ENCODE measurements at places on chromosomes 5 and 9. TPM values are rescaled to one million over a fixed set of nuclear protein-coding genes. Genes with fewer than 3 reads are reported as not detected.

DNA sequence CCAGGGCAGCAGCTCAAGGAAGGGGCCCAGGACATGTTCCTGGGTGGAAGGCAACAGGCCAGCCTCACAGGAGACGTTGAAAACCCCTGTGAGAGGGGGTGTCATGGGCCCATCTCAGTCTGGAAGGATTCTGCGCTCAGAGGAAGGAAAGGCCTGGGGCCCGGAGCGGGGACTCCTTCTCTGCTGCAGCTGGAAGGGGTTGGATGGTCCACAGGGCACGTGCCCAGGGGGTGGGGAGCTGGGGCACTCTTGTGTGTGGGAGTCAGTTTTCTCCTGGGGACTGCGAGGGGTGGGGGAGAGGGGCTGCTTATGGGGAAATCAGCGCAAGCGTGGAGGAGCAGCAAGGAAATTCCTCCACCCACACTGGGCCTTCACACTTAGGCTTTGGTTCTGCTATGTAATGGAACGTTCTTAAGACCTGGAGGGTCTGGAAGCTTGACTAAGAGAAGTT, 2.9 kb upstream of the LPCAT1 start:
- no peak for DNase-seq

GRCh38 chr5:129002527-129002842, 37.2 kb downstream of the SLC27A6 start:
- no peak for DNase-seq

- DNase-seq: no peak
Observed at GRCh38 chr5:167701051-167701450, 590.4 kb upstream of the WWC1 start.

The VCAN gene
- 29.2 TPM for total RNA-seq

DNA sequence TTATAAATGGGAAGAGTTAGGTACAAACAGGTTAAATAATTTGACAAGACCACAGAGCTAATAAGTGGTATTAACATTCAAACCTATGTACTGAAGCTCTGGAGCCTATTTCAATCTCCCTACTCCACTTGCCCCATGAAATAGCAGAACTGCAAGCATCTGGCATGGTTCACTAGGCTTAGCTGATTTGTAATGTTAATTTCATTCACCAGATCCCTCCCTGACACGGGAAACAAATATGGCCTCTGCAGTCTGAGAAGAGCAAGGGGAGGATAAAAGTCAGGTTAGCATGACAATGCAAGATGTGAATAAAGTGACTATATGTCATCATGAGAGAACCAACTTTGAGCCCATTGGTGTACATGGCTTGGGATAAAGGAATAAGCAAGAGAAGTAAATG, 428.8 kb downstream of the BRINP1 start:
- DNase-seq: no peak

DNA sequence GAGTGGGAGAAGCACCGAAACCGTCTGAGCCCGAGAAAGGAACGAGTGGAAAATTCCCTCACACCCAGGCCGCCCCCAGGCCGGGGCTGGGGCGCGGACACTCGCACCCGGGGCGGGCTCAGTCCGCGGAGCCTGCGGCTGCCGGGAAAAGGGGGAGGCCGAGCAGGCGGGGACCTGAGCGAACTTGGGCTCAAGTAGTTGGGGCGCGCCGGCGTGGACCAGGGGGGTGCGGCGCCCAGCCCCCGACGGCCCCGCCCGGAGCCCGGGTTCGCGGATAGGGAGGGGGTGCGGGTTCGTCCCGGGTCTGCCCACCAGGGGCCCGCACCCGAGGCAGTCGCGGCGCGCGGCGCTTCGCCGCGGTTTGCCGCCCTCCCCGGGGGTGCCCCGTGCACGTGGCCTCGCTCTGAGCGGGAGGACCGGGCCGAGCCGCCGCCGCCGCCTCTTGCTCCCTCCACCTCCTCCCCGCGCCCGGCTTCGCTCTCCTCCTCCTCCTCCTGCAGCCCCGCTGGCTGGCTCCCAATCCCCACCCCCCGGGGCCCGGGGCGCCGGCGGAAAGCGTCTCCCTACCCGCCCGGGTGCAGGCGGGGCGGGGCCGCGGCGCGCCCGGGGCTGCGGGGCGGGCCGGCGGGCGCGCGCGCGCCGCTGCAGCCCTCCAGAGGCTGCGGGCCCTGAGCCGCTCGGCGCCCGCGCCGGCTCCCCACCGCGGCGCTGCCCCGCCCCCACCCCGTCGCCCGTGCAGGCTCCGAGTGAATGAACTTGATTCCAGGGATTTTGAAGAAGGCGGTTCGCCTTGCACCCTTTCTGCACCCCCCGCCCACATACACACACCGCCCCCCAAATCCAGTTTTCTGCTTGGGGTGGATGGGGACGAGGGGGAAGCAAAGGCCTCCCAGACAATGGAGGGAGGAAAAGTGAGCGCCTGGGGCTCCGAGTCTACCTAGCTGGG, 1.3 kb upstream of the NFIB start:
- peak; percentile 97 for DNase-seq

The SV2C gene
- 30.8 TPM for total RNA-seq

DNA sequence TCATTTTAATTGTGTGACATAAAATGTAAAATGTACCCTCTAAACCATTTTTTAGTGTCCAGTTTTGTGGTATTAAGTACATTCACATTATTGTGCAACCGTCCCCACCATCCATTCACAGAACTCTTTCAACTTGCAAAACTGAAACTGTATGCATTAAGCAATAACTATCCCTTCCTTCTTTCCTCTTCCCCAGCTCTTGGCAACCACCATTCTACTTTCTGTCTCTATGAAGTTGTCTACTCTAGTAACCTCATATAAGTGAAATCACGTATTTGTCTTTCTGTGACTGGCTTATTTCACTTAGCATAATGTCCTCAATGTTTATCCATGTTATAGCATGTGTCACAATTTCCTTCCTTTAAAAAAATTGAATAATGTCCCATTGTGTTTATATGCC, 142.4 kb downstream of the C9orf152 start:
- no peak for DNase-seq

- DNase-seq: no peak
Observed at GRCh38 chr5:638501-639252, 26.5 kb downstream of the CEP72 start.

GRCh38 chr5:84168841-84169240, 215.8 kb downstream of the EDIL3 start:
- no peak for DNase-seq

DNA sequence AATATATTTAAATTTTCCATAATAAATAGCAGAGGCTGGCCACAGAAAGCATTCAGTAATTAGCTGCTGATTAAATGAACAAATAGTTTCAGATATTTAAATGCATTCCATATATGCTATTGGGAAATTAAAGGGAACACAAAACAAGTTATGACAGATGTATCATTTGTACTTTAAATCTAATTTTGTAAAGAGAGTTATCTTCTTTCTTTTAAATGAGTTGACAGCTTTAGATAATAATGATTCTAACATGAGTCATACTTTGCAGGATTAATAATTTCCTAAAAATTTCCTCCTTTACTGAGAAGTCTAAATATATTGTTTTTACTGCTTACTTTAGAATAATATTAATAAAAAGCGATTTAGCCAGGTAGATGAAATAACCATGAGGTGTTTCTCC, 320.1 kb downstream of the ADAMTS6 start:
- no peak for DNase-seq

DNA sequence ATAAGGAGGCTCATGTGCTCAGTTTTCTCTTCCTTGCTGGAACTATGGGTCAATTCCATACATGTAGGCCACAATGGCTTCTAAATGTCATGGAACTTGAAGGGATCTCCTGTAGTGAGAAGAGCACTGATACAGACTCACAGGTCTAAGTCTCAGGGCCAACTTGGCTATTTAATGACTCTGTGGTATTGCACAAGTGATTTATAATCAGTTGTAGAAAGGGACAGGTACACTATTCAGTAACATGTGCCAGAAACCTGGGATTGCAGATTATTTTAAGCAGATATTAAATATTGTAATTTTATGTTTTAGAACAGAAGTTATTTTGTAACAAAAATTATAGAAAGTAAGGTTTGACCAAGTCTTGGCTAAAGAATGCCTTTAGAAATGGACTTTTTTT, 241.5 kb upstream of the PIK3R1 start:
- no peak for DNase-seq

The TSTD2 gene
- total RNA-seq: 2.3 TPM

The PLAC8L1 gene
- not detected for total RNA-seq

The C9 gene
- not detected for total RNA-seq

Measured in stomach (tissue), 19 donors.